ENCODE measurements at places on chromosomes 13 and 19. TPM values are rescaled to one million over a fixed set of nuclear protein-coding genes. Genes with fewer than 3 reads are reported as not detected.

The PPP1R13L gene
- 34.0 TPM for polyA plus RNA-seq

The PTGIR gene
- polyA plus RNA-seq = not detected

The GAPDHS gene
- not detected for polyA plus RNA-seq

The FCAR gene
- polyA plus RNA-seq = 0.17 TPM

The WDR87 gene
- not detected for polyA plus RNA-seq

The SIGLECL1 gene
- polyA plus RNA-seq = not detected

The IFI30 gene
- polyA plus RNA-seq = 96.7 TPM

The ZNF837 gene
- 1.8 TPM for polyA plus RNA-seq

The TUBB4A gene
- under 0.01 TPM for polyA plus RNA-seq

The CD320 gene
- 12.0 TPM for polyA plus RNA-seq

The RNASEH2A gene
- 6.2 TPM for polyA plus RNA-seq

The CEACAM7 gene
- polyA plus RNA-seq = 306 TPM

The ZNF709 gene
- polyA plus RNA-seq = 1.2 TPM

The RPL18A gene
- polyA plus RNA-seq = 3,295 TPM

The ATP8B3 gene
- polyA plus RNA-seq = 0.96 TPM

The CGB5 gene
- polyA plus RNA-seq = not detected

The ZNF154 gene
- polyA plus RNA-seq = 3.5 TPM

The IZUMO2 gene
- polyA plus RNA-seq = not detected

The GSX1 gene
- not detected for polyA plus RNA-seq

The CDX2 gene
- 168 TPM for polyA plus RNA-seq

The MTIF3 gene
- polyA plus RNA-seq = 86.5 TPM

The FUT1 gene
- polyA plus RNA-seq = under 0.01 TPM

The NR2F6 gene
- 45.0 TPM for polyA plus RNA-seq

The HTR2A gene
- polyA plus RNA-seq = not detected

The FCGBP gene
- polyA plus RNA-seq = 90.1 TPM

The NLRP9 gene
- polyA plus RNA-seq = not detected

The PDX1 gene
- not detected for polyA plus RNA-seq

The NXNL1 gene
- polyA plus RNA-seq = not detected

The DAND5 gene
- not detected for polyA plus RNA-seq

The GNG8 gene
- not detected for polyA plus RNA-seq

The ATP4B gene
- polyA plus RNA-seq = not detected

The MEDAG gene
- 5.0 TPM for polyA plus RNA-seq

The ZC3H4 gene
- polyA plus RNA-seq = 5.4 TPM

The SHANK1 gene
- polyA plus RNA-seq = not detected

Data from sigmoid colon (tissue), 7 donors.